ENCODE measurements at places on chromosomes 1 and 21. TPM values are rescaled to one million over a fixed set of nuclear protein-coding genes. Genes with fewer than 3 reads are reported as not detected.

Gene RIIAD1
- 11.0 TPM for total RNA-seq

Gene KLHL12
- 41.6 TPM for total RNA-seq

Gene HENMT1
- 3.7 TPM for total RNA-seq

Gene EFCAB14
- 17.5 TPM for total RNA-seq

Gene SLC25A33
- total RNA-seq, result 11.8 TPM

Gene KIF26B
- 14.6 TPM for total RNA-seq

Gene SH2D1B
- 0.70 TPM for total RNA-seq

Gene B4GALT3
- total RNA-seq, result 52.9 TPM

Gene MFSD2A
- 48.6 TPM for total RNA-seq

Gene IRF6
- 0.43 TPM for total RNA-seq

Gene BRWD1
- total RNA-seq, result 32.5 TPM

Gene NUP210L
- total RNA-seq, result 0.33 TPM

Gene TTC39A
- total RNA-seq, result 1.9 TPM

Gene KRTAP13-2
- not detected for total RNA-seq

Gene NCAM2
- total RNA-seq, result not detected

Gene DCST1
- total RNA-seq, result 0.16 TPM

Gene HRNR
- 0.21 TPM for total RNA-seq

Gene FAM72A
- 8.7 TPM for total RNA-seq

Gene RHEX
- total RNA-seq, result not detected

Gene RASSF5
- total RNA-seq, result 4.1 TPM

Gene AIM2
- not detected for total RNA-seq

Gene NUCKS1
- 184 TPM for total RNA-seq

Gene KCNH1
- 10.6 TPM for total RNA-seq

Gene PDPN
- 14.8 TPM for total RNA-seq

Gene PPIAL4G
- total RNA-seq, result not detected

Gene KCNAB2
- total RNA-seq, result 6.3 TPM

Gene F13B
- total RNA-seq, result not detected

Gene HMGCS2
- total RNA-seq, result not detected

Gene BTBD8
- total RNA-seq, result 4.5 TPM

Gene S100A12
- not detected for total RNA-seq

Gene SHISA4
- 4.7 TPM for total RNA-seq

Gene OR2G3
- not detected for total RNA-seq

Gene KDM5B
- total RNA-seq, result 92.4 TPM

Gene GPR25
- 0.53 TPM for total RNA-seq

Gene NECAP2
- total RNA-seq, result 67.1 TPM

Gene HMCN1
- total RNA-seq, result 22.0 TPM

Gene TIE1
- 0.63 TPM for total RNA-seq

Gene ELF3
- total RNA-seq, result 0.89 TPM

Gene BRINP3
- total RNA-seq, result 26.8 TPM

Gene ZSWIM5
- total RNA-seq, result 23.1 TPM

Gene DMBX1
- 1.4 TPM for total RNA-seq

Gene THRAP3
- 91.8 TPM for total RNA-seq

Gene PRR9
- not detected for total RNA-seq

Gene FCER1A
- not detected for total RNA-seq

Gene SCCPDH
- 27.2 TPM for total RNA-seq

Gene S100A9
- not detected for total RNA-seq

Gene ST6GALNAC5
- total RNA-seq, result 15.2 TPM

Gene PROX1
- total RNA-seq, result 0.15 TPM

Gene WLS
- total RNA-seq, result 57.1 TPM

Gene CHTOP
- 88.5 TPM for total RNA-seq

Gene SAMSN1
- 0.96 TPM for total RNA-seq

Gene C1QA
- total RNA-seq, result not detected

Gene INKA2
- total RNA-seq, result 14.3 TPM

Gene TRABD2B
- 0.42 TPM for total RNA-seq

Gene CSDE1
- total RNA-seq, result 755 TPM

Gene TSTD1
- total RNA-seq, result 1.3 TPM

Gene MMP23B
- total RNA-seq, result 3.8 TPM

Gene MYBPHL
- total RNA-seq, result 0.81 TPM

Gene RAD54L
- 0.65 TPM for total RNA-seq

Measured in motor neuron (in vitro differentiated cells).